ENCODE measurements at places on chromosomes 7 and 10.

- DNase-seq: no peak
Observed at GRCh38 chr10:23324351-23324750, 20.2 kb downstream of the C10orf67 start.

DNA sequence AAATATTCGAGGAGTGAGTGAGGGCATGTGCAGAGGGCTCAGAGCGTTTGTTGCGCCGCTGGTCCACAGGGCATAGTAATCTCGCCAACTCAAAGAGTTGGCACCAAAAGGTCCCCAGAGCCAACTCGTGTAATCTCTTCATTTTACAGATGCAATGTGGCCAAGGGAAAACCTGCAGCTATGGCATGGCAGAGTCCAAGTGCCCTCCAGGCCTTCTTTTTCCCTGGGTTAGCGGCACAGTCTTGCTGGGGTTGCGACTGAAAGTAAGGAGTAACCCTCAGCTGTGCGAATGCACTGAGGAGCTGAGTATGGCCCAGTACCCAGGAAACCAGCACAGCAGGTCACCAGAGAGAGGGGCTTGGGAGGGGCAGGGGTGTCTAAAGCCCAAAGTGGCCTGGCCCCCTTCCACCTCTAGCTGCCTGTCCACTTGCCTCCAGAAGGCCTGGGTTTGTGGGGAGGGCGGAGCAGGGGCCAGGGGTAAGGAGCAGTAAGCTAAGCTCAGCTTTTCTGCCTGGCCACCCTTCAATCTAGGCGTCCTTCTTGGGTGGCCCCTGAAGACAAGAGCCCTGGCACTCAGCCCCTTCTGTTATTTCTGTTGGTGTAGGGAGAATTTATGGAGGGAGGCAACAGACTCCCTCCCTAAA is 3.3 kb upstream of the GAD2 start:
- DNase-seq: no peak

DNA sequence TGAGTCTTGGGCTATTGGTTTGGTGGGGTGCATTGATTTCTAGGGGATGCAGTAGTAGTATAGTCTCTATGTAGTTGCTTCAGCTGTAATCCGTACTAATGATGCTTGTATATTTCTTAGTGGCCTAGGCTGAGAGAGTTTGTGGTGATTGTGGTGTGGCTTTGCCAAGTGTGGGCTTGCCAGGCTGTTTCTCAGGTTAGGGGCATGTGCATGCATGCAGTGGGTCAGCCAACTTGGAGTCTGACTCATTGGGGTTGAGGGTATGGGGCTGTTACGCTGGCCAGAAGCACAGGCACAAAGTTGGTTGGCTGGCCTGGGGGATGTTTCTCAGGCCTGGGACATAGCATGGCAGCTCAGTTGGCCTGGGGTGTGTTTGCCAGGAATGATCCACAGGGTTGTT is 25.7 kb upstream of the PLA2G12B start:
- no peak for DNase-seq

GRCh38 chr10:111079781-111080180 is 3.0 kb downstream of the ADRA2A start:
- DNase-seq: no peak

DNA sequence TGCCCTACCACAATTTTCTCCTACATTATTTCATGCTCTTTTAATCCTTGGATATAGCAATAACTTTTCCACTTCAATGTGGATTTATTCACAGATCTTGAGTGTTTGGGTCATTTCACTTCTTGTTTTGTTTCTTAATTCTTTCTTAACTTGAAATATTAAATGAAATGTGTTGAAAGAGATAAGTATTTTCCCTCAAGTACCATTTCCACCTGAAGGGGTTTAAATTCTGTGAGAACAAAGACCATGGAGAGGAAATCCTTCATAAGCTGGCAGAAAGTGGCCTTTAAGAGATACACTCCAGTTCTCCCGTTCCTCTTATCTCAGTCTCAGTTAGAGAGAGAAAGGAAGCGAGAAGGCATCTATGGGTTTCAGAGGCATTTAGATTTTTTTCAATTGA is 14.1 kb upstream of the DLD start:
- no peak for DNase-seq

- no peak for DNase-seq
Observed at GRCh38 chr10:83023662-83024061, 1115.6 kb upstream of the GHITM start.

- no peak for DNase-seq
Observed at GRCh38 chr10:10591715-10592341, 425.8 kb upstream of the CELF2 start.

DNA sequence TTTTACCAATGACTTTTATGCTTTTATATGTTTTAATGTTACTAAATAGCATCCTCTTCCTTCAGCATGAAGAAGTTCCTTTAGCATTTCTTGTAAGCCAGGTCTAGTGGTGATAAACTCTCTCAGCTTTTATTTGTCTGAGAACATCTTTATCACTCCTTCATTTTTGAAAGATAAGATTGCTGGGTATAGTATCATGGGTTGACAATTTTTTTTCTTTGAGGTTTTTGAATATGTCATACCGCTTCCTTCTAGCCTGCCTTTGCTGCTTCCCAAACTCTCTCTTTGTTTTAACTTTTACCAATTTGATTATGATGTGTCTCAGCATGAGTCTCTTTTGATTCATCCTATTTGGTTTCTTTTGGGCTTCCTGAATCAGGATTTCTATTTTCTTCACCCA is 108.2 kb upstream of the KAT6B start:
- DNase-seq: no peak

GRCh38 chr7:134307320-134307719 is 9.4 kb downstream of the SLC35B4 start:
- no peak for DNase-seq

DNA sequence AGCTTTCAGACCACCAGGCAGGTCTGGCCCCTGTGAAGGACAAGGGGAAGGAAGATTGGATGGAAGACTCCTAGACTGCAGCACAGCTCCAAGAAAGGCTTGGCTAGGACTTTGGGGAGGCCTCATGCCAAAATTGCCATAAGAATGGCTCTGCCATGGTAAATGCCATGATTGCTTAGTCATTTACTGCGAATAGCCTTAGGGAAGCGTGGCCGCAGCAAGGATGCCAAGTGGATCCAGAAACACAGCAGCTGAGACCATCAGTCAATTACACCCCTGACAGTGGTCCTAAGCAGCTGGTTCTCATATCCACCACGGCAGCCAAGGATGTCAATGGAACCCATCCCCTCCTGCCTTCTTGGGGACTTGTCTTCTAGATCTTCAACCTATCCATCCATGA is 88.2 kb upstream of the AUTS2 start:
- no peak for DNase-seq

DNA sequence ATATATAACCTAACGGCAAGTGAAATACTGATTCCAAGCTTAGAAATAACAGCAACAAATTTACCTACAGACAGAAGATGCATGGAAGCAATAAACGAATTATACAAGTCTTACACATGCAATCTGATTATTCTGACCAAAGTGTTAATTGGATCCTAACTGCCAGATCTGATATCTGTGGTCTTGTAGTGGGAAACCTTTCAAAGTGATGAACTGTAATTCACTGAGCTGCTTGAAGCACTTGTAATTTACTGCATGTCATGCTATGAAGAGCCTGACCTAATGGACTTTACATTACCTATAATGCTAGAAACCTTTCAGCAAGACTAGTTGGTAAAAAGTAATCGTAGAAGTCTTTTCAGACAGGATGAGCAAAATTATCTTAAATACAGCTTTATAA is 205.6 kb downstream of the FOXP2 start:
- no peak for DNase-seq

- DNase-seq: no peak
Observed at GRCh38 chr7:152202056-152202455, 176.6 kb downstream of the GALNT11 start.

GRCh38 chr10:110784198-110784597 is 87.5 kb upstream of the PDCD4 start:
- DNase-seq: no peak

- no peak for DNase-seq
Observed at GRCh38 chr10:29228562-29228961, 60.3 kb upstream of the LYZL1 start.

GRCh38 chr7:154200241-154200640 is 148.0 kb downstream of the DPP6 start:
- no peak for DNase-seq

- DNase-seq: no peak
Observed at GRCh38 chr7:132656846-132657776, 80.8 kb upstream of the PLXNA4 start.

- no peak for DNase-seq
Observed at GRCh38 chr7:115953592-115954255, 76.8 kb downstream of the TFEC start.

GRCh38 chr10:88254091-88254490 is 329.0 kb downstream of the RNLS start:
- no peak for DNase-seq

- no peak for DNase-seq
Observed at GRCh38 chr10:69361303-69361614, 55.5 kb downstream of the TACR2 start.

Measured in effector memory CD4-positive, alpha-beta T cell (primary cell).